Smooth muscle cell of the umbilical artery (primary cell): ENCODE measurements at places on chromosomes 7 and 10. TPM values are rescaled to one million over a fixed set of nuclear protein-coding genes. Genes with fewer than 3 reads are reported as not detected.

LLCFC1 gene
- total RNA-seq: not detected in 2 replicates

ZFAND2A gene
- 14.6 and 15.1 TPM in 2 replicates for total RNA-seq

ELOVL3 gene
- total RNA-seq: 0.42 and 2.4 TPM in 2 replicates

PAPSS2 gene
- total RNA-seq: 149 and 233 TPM in 2 replicates

SPDYE6 gene
- total RNA-seq: not detected in 2 replicates

RADIL gene
- total RNA-seq: 0.30 and 1.2 TPM in 2 replicates

SFMBT2 gene
- under 0.01 and 0.14 TPM in 2 replicates for total RNA-seq

RARRES2 gene
- total RNA-seq: 2.7 TPM in 1 of 2 replicates, not detected in the other

CUX1 gene
- total RNA-seq: 134 and 140 TPM in 2 replicates

SOSTDC1 gene
- under 0.01 and 0.05 TPM in 2 replicates for total RNA-seq

TLX1 gene
- total RNA-seq: not detected in 2 replicates
